ENCODE measurements at places on chromosomes 2 and 18. TPM values are rescaled to one million over a fixed set of nuclear protein-coding genes. Genes with fewer than 3 reads are reported as not detected.

The ANKRD30B gene
- not detected for total RNA-seq

GRCh38 chr2:221170548-221170947 lies 401.6 kb downstream of the EPHA4 start:
- H3K4me1 ChIP-seq = no peaks in the 10 kb centered on the region
- no peak for DNase-seq
- no peaks in the 10 kb centered on the region for H3K36me3 ChIP-seq
- H3K4me3 ChIP-seq = no peak overlapping the region
- H3K27me3 ChIP-seq = no peaks in the 10 kb centered on the region

GRCh38 chr2:127024769-127025358 lies 82.1 kb downstream of the BIN1 start:
- peak; percentile 91 for DNase-seq
- peak overlapping the region; percentile 63 for H3K27ac ChIP-seq
- peaks cover 4% of the 10 kb centered on the region for H3K4me1 ChIP-seq

DNA sequence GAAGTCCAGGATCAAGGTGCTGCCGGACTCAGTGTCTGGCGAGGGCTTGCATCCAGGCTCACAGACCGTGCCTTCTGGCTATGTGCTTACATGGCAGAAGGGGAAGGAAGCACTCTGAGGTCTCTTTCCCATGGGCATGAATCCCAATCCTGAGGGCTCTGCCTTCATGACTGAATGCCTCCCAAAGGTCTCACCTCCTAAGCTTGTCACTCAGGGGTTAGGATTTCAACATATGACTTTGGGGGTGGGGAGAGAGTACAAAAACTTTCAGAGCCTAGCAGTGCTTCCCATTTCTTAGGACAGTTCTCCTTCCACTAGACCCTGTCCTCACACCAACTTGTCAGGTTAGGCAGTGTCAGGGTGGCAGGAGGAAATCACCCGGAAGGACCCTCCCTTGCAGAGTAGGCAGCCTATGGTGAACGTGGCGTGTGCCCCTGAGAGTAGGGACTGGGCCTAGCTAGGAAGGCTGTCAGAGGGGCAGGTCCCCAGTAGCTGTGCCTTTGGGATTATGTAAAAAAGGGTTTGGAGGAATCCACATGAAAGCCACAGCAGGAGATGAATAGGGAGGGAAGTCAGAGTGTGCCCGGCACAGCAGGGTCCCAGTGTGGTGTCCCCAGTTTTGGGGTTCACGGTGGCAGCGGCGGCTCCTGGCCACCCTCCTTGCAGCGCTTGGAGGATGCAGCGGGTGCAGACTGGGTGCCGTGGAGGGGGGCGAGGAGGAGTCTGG lies 233.3 kb downstream of the LDLRAD4 start:
- no peak overlapping the region for H3K27ac ChIP-seq
- peaks cover 19% of the 10 kb centered on the region for H3K4me1 ChIP-seq
- H3K27me3 ChIP-seq = no peaks in the 10 kb centered on the region
- H3K4me3 ChIP-seq = no peak overlapping the region
- peak; percentile 15 for DNase-seq
- no peaks in the 10 kb centered on the region for H3K36me3 ChIP-seq

- H3K4me1 ChIP-seq = no peaks in the 10 kb centered on the region
- H3K4me3 ChIP-seq = no peak overlapping the region
- peak; percentile 67 for DNase-seq
- H3K27ac ChIP-seq = 0 out of 2 replicates have a peak overlapping the region, but pooled peaks have one; percentile 5
Measured at GRCh38 chr18:76874642-76875389, 52.5 kb downstream of the ZNF236 start.

- no peak overlapping the region for H3K27ac ChIP-seq
- no peaks in the 10 kb centered on the region for H3K36me3 ChIP-seq
Measured at GRCh38 chr2:226981791-226982326, 146.0 kb downstream of the RHBDD1 start.

The C2orf66 gene
- total RNA-seq = not detected

The ZNF516 gene
- 24.2 TPM for total RNA-seq

GRCh38 chr18:6782861-6783260 lies 53.3 kb downstream of the ARHGAP28 start:
- H3K36me3 ChIP-seq = no peaks in the 10 kb centered on the region
- H3K27me3 ChIP-seq = no peaks in the 10 kb centered on the region
- no peak overlapping the region for H3K4me3 ChIP-seq
- peaks cover 28% of the 10 kb centered on the region for H3K4me1 ChIP-seq
- no peak overlapping the region for H3K27ac ChIP-seq

DNA sequence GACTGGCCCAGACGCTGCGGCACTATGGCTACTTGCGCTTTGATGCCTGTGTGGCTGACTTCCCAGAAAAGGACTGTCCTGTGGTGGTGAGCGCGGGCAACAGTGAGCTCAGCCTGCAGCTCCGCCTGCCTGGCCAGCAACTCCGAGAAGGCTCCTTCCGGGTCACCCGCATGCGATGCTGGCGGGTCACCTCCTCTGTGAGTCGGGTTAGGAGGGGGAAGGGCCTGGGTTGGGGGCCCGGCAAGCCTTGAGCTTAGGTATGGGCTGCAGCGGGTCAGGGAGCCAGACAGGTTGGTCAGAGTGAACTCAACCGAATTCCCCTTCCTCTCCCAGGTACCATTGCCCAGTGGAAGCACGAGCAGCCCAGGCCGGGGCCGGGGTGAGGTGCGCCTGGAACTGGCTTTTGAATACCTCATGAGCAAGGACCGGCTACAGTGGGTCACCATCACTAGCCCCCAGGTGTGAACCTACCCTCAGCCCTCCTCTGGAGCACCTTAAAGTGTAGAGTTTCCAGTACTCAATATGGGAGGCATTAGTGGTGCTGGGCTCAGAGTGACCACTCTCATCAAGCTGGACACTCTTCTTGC lies 4.9 kb downstream of the ZNF513 start:
- H3K4me1 ChIP-seq = peaks cover 22% of the 10 kb centered on the region
- H3K36me3 ChIP-seq = peaks cover 21% of the 10 kb centered on the region
- no peak overlapping the region for H3K4me3 ChIP-seq

DNA sequence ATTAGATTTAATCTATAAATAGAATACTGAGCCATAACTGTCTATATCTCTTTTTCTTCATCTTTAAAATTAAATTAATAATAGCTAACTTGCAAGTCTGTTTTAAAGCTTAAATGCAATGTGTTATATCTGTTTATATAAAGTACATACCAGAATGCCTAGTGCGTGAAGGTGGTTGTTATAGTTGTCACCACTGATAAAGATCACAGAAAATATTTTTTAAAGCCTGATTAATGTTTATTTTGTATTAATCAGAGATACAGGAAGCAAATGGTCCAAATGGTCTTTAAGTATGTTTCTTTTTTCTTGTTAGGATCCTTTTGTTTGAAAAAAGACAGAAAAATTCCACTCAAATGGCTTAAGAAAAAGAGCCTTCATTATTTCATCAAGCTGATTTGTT lies 560.6 kb downstream of the CPS1 start:
- no peaks in the 10 kb centered on the region for H3K4me1 ChIP-seq
- no peak overlapping the region for H3K4me3 ChIP-seq
- H3K27me3 ChIP-seq = no peaks in the 10 kb centered on the region
- H3K36me3 ChIP-seq = no peaks in the 10 kb centered on the region
- H3K27ac ChIP-seq = no peak overlapping the region

- no peak overlapping the region for H3K4me3 ChIP-seq
- no peak overlapping the region for H3K27ac ChIP-seq
- H3K4me1 ChIP-seq = no peaks in the 10 kb centered on the region
Measured at GRCh38 chr18:63439334-63439733, 17.1 kb upstream of the VPS4B start.

- H3K36me3 ChIP-seq = no peaks in the 10 kb centered on the region
- H3K4me3 ChIP-seq = no peak overlapping the region
- no peak for DNase-seq
- no peaks in the 10 kb centered on the region for H3K27me3 ChIP-seq
- no peak overlapping the region for H3K27ac ChIP-seq
- peaks cover 7% of the 10 kb centered on the region for H3K4me1 ChIP-seq
Measured at GRCh38 chr2:134601264-134601663, 117.5 kb downstream of the TMEM163 start.

The RNU2-63P gene
- not detected for total RNA-seq

The POTEC gene
- total RNA-seq = not detected
